A549 (cell line): ENCODE measurements at places on chromosomes 5 and 9. TPM values are rescaled to one million over a fixed set of nuclear protein-coding genes. Genes with fewer than 3 reads are reported as not detected.

DNA sequence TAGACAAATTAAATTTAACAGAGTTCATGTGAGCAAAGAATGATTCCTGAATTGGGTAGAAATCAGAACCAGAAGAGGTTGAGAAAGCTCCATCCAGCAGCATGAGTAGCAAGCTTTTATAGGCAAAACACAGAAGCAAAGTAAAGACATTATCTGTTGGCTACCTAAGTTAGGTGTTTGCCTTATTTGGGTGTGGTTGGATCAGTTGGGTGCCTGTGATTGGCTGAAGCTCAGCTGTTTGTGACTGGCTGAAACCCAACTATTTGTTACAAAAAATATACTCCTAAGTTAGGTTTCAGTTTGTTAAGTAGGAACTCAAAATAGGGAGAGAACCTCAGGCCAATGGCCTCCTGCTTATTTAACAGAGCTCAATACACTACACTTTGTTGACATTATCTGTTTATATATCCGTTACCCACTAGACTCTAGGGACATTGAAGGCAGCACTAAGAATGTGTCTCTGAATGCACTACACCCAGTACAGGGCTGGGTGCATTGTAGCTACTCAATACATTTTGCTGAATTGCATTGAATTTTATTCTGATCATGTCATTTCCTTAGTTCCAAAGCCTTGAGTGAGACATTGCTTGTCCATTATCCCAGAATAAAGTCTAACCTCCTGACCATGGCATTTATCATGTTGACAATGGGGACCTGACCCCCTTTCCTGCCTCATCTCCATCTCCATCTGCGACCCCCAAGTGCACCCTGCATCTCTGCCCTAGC lies 98.7 kb downstream of the CCDC192 start:
- DNase-seq = no peak

DNA sequence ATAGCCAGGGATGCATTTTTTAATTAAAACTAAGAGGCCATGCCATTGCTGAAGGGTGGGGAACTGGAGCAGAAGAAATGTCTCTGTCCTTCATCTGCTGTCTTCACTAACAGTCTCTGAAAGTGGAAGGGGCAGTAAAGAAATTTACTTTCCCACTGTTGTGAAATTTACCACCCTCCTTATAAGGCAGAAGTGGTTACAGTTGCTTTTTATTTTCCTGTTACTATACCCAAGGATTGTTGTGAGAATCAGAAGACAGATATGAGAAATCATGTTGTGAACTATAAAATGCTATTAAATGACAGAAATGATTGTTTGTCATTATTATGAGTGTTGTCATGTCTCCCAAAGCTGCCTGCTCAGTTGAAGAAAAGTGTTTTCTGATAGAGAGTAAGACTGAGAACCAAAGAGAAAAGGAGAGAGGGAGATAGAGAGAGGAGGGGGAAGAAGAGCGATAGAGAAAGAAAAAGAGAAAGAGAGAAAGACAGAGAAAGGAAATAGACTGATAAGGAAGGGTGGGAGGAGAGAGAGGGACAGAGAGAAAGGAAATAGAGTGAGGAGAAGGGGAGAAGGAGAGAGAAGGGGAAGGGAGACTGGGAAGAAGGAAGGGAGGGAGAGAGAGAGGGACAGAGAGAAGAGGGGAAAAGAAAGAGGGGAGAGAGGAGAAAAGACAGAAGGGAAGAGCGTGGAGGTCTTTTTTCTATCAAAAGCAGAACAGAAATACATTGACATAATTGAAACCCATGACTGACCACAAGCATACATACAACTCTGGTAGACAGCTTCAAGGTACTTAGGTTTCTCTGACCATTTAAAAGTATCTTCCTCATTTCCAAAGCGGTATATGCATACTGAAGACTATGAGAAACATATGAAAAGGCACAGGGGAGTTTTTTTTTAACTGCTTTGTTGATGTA lies 22.5 kb downstream of the SEC61B start:
- no peak for DNase-seq

DNA sequence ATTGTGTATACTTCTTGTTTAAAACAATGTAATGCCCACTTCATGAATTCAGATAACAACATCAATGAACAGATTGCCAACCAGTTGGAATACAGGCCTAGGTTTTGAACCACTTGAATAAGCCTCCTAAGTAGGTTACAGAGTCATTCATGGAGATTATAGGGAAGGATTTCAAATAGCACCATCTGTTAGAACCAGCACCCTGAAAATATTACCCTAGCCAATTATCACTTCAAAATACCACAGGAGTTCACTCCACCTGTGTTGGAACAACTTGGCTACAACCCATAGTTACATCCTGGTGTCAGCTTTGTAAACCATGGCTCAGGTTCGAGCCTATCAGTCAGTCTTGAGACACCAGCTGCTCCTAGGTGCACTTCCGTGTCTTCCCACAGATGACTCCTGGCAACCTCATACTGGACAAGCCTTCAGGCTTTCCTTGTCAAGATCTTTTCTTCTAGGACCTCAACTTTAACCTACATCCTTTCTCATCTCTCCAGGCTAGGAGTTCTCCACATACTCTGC lies 350.0 kb downstream of the DEPDC1B start:
- no peak for DNase-seq

DNA sequence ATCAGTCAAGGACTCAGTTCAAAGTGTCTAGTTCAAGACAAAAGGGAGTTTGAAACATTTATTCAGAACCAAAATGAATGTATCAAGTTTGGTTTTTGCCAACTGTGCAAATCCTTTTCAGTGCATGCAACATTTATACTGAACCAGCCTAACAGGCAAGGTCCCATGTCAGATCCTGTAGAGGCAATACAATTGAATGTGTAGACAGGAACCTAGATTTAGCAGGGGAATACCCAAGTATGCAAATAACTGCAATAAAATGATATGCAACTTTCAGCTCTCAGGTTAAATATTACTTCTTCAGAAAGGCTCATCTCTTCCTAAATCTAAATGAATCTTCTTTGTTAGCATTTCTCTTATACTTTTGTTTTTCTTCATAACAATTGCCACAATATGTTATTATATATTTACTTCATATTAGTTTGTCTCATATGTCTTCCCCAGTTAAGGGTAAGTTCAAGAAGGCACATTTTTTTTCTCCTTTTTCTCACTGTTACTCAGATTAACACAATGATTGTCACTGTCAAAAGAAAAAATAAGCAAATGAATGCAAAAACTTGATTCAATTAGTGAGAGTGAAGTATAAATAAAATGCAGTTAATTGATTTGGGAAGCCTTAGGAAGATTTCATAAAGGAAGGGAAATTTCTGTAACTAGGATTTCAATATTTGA lies 163.9 kb upstream of the RASA1 start:
- DNase-seq = no peak

DNA sequence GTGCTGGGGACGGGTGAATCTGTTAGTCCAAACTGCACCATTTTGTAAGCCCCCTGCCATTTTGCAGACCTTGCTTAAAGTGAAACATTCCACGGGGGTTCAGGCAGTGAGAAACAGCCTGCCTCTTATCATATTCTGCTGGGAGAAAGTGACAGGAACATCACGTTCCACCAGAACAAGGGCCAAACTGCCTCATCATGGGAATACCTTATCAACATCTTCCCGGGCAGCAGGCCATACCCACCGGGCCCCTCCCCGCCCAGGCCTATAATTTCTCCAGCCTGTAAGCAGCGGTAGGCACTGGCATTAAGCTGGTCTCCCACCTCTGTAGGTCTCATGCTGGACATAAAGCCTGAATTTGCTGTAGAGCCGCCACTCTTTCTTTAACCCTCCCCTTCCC lies 1.5 kb upstream of the CFAP77 start:
- DNase-seq = no peak

GRCh38 chr5:115557667-115558387 lies 13.3 kb upstream of the FEM1C start:
- no peak for DNase-seq

HACD4 gene
- polyA plus RNA-seq = 1.4 to 1.8 TPM (median 1.5 TPM) in 3 replicates

GRCh38 chr9:124038239-124038638 lies 26.7 kb downstream of the LHX2 start:
- no peak for DNase-seq

GRCh38 chr9:108047264-108047663 lies 557.7 kb upstream of the KLF4 start:
- no peak for DNase-seq

ORM2 gene
- polyA plus RNA-seq = not detected in 3 replicates

DNA sequence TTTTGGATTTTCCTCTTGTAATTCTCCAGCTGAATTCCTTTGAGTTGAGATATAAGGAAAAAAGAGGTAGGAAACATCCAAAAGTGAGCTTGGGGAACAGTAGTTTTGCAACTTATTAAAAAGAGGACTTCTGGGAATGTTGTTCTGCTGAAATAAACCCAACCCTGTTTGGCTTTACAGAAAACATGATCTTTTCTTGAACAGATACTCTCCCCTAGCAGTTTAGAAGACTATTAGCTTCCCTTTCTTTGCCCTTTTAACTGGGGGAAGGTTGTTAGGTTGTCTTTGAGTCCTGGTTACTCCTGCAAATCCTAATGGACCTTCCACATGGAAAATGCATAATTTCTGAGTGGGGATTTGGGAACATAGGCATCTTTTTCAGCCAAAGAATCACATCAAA lies 168.7 kb upstream of the RPS23 start:
- no peak for DNase-seq
